ENCODE measurements at places on chromosomes 2 and 18. TPM values are rescaled to one million over a fixed set of nuclear protein-coding genes. Genes with fewer than 3 reads are reported as not detected.

The WDCP gene
- total RNA-seq = 9.8 TPM

The TRABD2A gene
- total RNA-seq = 44.1 TPM

The ZNG1B gene
- total RNA-seq = 49.4 TPM

The BCL11A gene
- 4.1 TPM for total RNA-seq

The GFPT1 gene
- total RNA-seq = 33.3 TPM

The FBXO36 gene
- 7.1 TPM for total RNA-seq

The UPP2 gene
- 0.16 TPM for total RNA-seq

GRCh38 chr2:125942585-125943424, 713.2 kb upstream of the GYPC start:
- H3K27me3 ChIP-seq = no peaks in the 10 kb centered on the region
- peak; percentile 20 for DNase-seq
- no peaks in the 10 kb centered on the region for H3K4me1 ChIP-seq

GRCh38 chr2:7633566-7634153, 716.4 kb downstream of the RNF144A start:
- H3K36me3 ChIP-seq = no peaks in the 10 kb centered on the region
- no peak for DNase-seq
- H3K4me3 ChIP-seq = no peak overlapping the region
- no peaks in the 10 kb centered on the region for H3K27me3 ChIP-seq
- H3K4me1 ChIP-seq = no peaks in the 10 kb centered on the region
- H3K27ac ChIP-seq = no peak overlapping the region

DNA sequence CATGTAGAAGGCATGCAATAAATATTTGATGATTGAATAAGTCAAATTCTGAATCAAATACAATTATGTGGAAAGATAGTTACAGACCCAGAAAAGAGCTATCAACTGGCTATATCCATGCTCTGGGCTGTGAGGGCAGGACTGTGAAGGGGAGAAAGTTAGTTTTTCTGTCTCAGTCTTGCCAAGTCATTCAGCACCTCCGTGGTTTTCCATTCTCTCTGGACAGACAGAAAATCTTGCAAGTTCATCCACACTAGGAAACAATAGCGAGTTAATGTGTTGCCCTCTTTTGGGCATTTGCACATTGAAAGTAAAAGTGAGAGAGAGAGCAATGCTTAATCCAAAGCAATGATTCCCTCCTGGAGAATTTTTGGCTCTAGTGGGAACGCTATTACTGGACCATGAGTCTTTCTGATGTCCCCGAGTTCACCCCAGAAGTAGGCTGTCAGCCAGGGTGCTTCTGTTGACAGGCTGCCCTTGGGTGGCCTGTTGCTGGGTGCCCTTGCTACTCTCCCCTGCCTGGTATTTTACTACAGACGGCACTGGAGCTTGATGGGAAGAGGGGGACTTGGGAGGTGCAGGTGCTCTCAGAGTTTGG, 238.3 kb downstream of the LOXHD1 start:
- no peaks in the 10 kb centered on the region for H3K4me1 ChIP-seq
- H3K27ac ChIP-seq = no peak overlapping the region
- no peaks in the 10 kb centered on the region for H3K36me3 ChIP-seq
- no peak for DNase-seq

DNA sequence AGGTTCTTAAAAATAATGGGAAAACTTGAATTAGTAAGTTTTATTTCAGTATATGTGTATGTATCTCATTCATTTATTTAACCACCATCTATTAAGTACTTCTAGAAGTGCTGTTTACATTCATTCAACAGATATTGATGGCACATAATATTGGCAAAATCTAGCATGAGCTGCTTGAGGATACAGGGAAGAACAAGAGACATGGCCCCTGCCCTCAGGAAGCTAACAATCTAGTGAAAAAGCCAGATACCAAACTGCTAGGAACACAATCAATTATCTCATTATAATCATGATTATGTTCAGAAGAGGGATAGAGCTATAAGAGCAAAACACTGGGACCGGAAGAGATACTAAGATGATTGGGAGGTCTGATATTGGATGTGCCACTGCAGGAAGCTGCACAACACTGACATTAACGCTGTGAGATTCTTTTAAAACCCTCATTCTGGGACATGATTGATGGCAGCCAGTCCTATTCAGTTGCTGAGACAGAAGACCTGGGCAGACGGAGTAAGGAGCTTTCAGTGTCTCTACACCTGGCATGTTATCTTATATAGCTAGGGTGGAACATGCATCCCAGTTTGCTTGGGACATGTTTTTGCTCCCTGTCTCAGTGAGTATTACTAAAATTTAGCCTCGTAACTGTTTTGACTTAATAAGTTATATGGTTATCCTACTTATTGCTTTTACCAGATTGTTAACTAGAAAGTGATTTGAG, 314.1 kb downstream of the STK39 start:
- no peaks in the 10 kb centered on the region for H3K27me3 ChIP-seq
- no peak overlapping the region for H3K27ac ChIP-seq

GRCh38 chr2:8657423-8658062, 24.3 kb upstream of the ID2 start:
- H3K4me3 ChIP-seq = no peak overlapping the region
- no peak overlapping the region for H3K27ac ChIP-seq
- no peak for DNase-seq
- H3K36me3 ChIP-seq = no peaks in the 10 kb centered on the region
- H3K27me3 ChIP-seq = no peaks in the 10 kb centered on the region

GRCh38 chr18:13612196-13612997, 114.0 kb downstream of the FAM210A start:
- no peak overlapping the region for H3K27ac ChIP-seq
- no peaks in the 10 kb centered on the region for H3K36me3 ChIP-seq
- H3K4me3 ChIP-seq = peak overlapping the region; percentile 33
- DNase-seq = peak; percentile 23
- H3K4me1 ChIP-seq = peaks cover 5% of the 10 kb centered on the region

DNA sequence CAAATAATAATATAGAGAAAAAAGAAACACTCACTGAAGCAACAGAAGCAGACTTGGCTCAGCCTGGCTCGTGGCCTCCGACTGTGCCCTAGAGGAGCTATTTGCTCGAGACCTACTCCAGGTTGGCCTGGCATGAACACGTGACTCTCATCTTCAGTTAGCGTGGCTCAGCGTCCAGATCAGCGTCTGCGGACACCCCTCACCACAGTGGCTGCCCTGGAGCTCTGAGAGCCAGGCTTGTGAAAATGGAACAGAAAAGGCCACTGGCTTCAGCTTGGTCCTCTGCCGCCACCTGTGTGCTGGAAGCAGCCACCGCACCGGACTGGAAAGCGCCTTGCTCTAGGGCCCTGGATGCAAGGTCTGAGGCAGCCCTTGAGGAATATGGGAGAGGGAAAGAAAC, 1184.0 kb upstream of the GYPC start:
- H3K4me1 ChIP-seq = no peaks in the 10 kb centered on the region
- H3K4me3 ChIP-seq = no peak overlapping the region
- DNase-seq = peak; percentile 66
- no peak overlapping the region for H3K27ac ChIP-seq

DNA sequence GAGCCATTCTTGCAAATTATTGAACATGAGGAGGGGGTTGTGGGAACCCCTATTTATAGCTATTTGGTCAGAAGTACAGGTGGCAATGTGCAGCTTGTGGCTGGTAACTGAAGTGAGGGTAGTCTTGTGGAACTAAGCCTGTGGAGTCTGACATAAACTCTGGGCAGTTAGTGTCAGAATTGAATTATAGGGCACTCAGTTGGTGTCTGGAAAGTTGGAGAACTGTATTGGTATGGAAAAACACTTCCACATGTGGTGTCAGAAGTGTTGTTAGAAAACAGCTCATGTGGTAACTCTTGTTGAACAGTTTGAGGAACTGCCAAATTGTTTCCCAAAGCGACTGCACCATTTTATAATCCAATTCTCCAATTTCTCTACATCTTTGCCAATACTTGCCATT, 7.5 kb downstream of the RALBP1 start:
- no peaks in the 10 kb centered on the region for H3K27me3 ChIP-seq
- no peak overlapping the region for H3K27ac ChIP-seq
- DNase-seq = no peak
- H3K36me3 ChIP-seq = no peaks in the 10 kb centered on the region
- H3K4me1 ChIP-seq = no peaks in the 10 kb centered on the region

- no peaks in the 10 kb centered on the region for H3K27me3 ChIP-seq
- H3K27ac ChIP-seq = peak overlapping the region; percentile 76
- H3K4me1 ChIP-seq = peaks cover 24% of the 10 kb centered on the region
- peak; percentile 78 for DNase-seq
- peak overlapping the region; percentile 63 for H3K4me3 ChIP-seq
Measured at GRCh38 chr2:25252291-25253152, 84.1 kb upstream of the POMC start.

DNA sequence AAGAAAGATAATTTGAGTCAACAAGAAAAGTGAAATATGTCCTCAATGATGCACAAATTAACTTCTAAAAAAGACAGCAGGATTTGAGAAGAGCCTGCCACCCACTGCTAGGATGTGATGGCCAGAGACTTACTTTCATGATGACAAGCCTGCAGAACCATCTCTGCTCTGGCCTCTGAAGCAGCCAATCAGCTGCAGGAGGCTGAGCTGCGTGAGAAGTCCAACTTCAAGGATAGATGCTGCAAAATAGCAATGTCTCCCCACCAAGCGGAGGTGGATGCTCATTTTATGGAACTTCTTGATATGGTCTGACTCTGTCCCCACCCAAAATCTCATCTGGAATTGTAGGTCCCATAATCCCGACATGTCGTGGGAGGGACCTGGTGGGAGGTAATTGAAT, 53.1 kb downstream of the CYRIA start:
- no peaks in the 10 kb centered on the region for H3K4me1 ChIP-seq
- DNase-seq = no peak
- no peak overlapping the region for H3K27ac ChIP-seq
- no peak overlapping the region for H3K4me3 ChIP-seq
- no peaks in the 10 kb centered on the region for H3K27me3 ChIP-seq
- no peaks in the 10 kb centered on the region for H3K36me3 ChIP-seq

DNA sequence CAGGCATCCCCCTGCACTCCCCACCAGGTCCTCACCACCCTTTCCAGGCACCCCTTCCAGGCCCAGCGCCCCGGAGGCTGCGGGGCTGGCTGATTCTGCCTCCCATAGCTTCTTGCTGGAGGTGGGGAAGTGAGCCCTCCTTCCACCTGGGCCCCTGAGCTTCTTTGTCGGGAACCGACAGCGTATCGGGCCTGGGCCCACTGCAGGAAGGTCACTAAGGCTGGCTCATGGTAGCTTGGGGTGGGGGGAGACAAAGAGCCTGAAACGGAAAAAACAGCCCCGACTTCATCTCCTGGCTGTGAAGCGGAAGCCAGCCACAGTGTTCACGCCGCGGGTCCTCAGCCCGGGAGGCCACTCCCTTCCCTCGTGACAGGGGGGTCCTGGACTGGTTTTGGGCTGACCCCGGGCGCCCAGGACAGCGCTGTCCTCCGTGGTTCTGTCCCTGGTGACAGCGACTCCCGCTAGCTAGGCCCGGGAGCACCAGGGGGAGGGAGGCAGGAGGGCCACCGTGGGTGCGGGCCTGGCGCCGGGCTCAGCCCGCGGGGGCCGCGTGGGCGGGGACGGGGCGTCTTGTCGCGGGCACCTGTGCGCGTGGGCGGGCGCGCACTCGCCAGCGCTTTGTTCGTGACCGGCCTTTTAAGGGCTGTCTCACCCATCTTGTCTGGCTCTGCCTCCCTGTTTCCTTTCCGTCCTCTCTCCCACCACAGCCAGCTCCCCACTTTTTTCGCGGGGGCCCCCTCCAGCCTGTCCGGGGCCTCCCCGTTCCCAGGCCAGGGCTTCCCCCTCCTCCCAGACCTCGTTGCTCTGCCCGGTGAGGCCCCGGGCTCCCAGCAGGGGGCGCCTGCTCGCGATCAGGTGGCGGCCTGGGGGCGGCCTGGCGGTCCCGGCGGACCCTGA, 64.9 kb downstream of the DNMT3A start:
- peak; percentile 77 for DNase-seq
- H3K27me3 ChIP-seq = no peaks in the 10 kb centered on the region
- peak overlapping the region; percentile 73 for H3K27ac ChIP-seq
- peaks cover 43% of the 10 kb centered on the region for H3K4me1 ChIP-seq
- peak overlapping the region; percentile 61 for H3K4me3 ChIP-seq
- H3K36me3 ChIP-seq = no peaks in the 10 kb centered on the region

DNA sequence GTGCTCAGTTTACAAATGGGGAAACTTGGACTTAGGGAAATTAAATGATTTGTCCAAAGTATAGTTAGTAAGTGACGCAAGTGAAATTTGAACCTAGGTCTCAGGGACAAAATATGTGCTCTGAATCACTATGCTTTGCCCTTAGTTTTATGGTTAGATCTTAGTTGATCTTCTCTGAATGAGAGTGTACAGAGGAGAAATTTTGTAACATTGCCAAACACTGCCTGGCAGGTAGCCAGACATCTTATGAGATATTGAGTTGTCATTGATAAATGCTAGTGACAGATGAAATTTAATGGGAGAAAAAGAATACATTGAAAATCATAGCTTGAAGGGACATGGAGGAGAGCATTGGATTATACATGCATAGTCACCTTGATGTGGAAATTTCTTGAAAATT, 91.4 kb downstream of the GALNT1 start:
- H3K4me1 ChIP-seq = no peaks in the 10 kb centered on the region
- no peaks in the 10 kb centered on the region for H3K27me3 ChIP-seq
- H3K4me3 ChIP-seq = no peak overlapping the region
- no peak overlapping the region for H3K27ac ChIP-seq
- no peaks in the 10 kb centered on the region for H3K36me3 ChIP-seq
- no peak for DNase-seq

DNA sequence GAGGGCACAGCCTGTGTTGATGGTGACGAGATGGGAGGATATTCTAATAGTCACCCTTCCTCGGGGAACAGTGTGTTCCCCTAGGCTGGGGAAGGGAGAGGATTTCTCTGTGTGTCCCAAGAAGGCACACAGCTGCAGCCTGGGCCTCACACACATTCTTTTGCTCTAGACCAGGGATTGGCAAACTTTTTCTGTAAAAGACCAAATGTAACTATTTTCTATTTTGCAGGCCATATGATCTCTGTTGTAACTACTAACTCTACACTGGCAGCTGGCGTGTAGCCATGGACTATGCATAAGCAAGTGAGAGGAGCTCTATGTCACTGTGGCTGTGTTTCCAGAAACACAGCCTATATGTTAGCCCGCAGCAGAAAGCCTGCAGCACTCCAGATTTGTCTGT, 65.8 kb downstream of the ARHGAP28 start:
- H3K4me1 ChIP-seq = peaks cover 21% of the 10 kb centered on the region
- H3K27ac ChIP-seq = peak overlapping the region; percentile 14
- H3K27me3 ChIP-seq = no peaks in the 10 kb centered on the region
- no peak overlapping the region for H3K4me3 ChIP-seq

DNA sequence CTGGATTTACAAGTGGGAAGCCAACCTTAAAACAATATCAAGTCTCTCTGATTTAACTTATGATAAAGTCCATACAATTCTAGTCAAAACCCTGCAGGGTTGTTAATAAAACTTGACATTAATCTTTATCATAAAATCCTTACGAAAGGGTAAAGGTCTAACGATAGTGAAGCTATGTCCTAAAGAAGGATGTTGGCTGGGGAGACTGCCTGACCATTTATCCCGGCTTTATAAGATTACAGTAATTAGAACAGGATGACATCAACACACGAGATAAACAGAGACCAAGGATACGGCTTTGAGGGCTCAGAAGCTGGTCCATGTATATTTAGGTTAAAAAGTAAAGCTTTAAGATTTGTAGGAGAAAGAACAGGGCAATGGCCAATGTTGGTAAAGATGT, 189.0 kb upstream of the COPS8 start:
- H3K36me3 ChIP-seq = no peaks in the 10 kb centered on the region
- no peak overlapping the region for H3K27ac ChIP-seq
- H3K4me1 ChIP-seq = no peaks in the 10 kb centered on the region
- no peak for DNase-seq
- no peaks in the 10 kb centered on the region for H3K27me3 ChIP-seq
- H3K4me3 ChIP-seq = no peak overlapping the region

All from testis (tissue), 5 donors.